ENCODE measurements at places on chromosomes 5 and 9.

GRCh38 chr9:137278061-137278701 lies 655 bp downstream of the TOR4A start:
- DNase-seq: no peak

- DNase-seq: no peak
These were observed 2.1 kb downstream of the C9orf153 start for GRCh38 chr9:86257391-86257790.

DNA sequence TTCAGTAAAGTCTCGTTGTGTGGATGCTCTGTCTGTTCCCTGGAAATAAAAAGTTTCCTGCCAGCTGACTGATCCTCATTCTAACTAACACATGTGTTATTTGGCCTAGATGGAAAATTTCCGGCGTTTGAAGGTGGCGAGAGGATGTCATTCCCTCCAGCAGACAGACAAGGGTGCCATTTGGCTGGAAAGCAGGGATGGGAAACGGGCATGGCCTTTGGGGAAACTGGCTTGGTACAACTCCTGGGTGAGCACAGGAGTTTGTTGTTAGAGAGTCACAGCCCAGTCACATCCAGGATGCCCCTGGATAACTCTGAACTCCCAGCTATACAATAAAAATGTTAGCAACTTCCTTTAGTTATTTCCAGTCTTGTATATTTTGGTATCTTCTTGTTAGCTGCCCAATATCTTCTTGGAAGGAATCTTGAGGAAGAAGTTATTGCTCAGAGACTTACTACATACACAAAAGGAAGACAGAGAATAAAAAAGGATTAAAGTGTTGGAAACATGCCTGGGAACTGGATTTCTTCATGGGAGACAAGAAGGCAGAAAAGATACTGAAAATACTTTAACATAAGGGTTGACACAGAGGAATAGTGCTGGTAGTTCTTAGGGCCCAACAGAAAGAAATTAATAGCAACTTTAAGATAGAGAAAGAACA lies 41.9 kb downstream of the TEK start:
- DNase-seq: peak; percentile 21

DNA sequence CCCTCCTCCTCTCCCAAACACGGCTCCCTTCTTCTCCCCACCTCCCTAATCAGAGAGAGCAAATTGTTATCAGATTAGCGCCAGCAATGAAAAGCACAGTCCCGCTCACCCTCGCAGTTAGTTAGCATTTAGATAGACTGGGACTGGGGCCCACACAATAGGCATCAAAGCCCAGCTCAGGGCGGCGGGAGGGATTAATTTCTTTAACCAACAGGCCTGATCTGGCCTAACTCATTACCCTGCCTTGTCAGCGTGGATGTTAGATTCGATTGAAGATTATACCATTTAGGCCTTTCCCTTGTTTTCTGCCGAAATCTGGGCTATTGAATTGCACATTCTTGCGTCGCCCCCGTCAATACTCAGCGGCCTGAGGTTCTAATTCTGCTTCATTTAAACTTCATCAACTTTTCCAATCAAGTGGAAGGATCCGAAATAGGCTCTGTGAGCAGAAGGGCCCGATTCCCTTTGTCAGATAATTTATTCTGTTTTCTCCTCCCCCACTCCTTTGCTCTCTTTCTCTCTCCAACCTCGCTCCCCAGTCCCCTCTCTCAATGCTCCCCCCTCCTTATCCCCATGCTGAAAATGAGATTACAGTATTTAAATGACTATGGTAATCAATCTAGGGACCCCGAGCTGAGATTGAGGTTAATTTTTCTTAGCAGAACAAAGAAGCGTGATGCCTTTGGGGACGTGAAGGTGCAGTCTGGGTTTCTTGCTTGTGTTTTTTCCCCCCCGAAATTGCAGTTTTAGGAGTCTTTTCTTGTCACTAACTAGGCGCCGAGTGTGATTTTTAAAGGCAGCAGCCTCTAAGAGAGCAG lies 15.1 kb downstream of the CFAP77 start:
- DNase-seq: no peak

DNA sequence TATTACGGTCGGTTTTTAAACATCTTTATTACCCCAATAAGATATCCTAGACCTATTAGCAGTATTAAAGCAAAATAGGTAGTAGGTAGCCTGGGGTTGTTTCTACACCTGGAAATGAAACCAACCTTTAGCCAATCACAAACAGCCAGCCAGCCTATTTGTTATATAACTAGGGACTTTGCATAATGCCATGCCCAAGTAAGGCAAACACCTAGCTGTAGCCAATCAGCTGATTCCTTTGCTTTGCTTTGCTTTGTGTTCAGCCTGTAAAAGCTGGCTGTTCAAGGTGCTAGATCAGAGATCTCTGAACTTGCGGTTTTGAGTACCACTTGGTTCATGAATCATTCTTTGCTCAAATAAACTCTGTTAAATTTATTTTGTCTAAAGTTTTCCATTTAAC lies 46.5 kb upstream of the SETD9 start:
- DNase-seq: no peak

- DNase-seq: no peak
These were observed 12.8 kb downstream of the OLFM1 start for GRCh38 chr9:135100241-135100681.

DNA sequence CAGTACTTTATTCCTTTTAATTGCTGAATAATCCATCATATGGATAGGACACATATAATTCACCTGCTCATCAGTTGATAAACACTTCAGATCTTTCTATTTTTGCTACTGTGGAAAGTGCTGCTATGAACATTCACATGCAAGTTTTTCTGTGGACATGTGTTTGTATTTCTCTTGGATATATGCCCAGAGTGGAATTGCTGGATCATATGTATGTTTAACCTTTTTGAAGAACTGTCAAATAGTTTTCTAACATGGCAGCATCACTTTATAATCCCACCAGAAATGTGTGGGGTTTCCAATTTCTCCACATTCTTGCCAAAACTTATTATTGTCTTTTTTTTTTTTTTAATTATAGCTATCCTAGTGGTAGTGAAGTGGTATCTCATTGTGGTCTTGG lies 15.1 kb downstream of the CARTPT start:
- no peak for DNase-seq

DNA sequence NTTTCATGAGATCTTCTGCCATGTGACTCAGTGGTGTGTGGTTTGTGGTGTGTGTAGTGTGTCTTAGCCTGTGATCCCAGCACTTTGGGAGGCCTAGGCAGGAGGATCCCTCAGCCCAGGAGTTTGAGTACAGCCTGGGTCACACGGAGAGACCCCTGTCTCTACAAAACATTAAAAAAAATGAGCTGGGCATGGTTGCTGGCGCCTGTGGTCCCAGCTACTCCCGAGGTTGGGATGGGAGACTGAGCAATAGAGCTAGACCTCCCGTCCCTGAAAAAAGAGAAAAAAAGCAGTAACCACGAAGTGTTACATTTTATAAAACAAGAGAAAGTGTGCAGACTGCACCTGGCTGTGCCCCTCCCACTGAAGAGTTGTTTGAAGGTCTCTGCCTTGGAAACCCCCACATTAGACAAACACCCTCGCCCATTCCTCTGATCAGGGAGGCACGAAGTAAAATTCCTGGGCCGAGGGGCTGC lies 21.2 kb upstream of the RNU6ATAC start:
- DNase-seq: no peak

- no peak for DNase-seq
These were observed 294.3 kb downstream of the TLE1 start for GRCh38 chr9:81394881-81395675.

- no peak for DNase-seq
These were observed 14.7 kb downstream of the CRB2 start for GRCh38 chr9:123370526-123371227.

DNA sequence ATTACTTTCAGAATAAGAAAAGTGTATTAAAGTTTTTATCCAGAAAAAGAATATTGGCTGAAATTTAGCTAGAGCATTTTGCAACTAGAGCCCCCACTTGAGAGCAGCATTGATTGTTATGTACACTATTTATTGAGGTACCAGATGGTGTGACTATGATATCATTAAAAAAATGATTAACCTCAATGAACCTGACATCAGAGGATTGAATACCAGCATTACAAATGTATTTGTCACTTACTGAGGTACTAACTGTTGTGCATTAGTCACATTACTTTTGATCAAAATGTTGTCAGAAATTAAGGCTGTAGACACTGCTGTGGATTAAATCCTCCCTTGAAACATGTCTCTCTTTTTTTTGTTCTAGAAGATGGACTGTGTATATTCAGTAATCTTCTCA lies 127.8 kb upstream of the DHFR start:
- DNase-seq: no peak

DNA sequence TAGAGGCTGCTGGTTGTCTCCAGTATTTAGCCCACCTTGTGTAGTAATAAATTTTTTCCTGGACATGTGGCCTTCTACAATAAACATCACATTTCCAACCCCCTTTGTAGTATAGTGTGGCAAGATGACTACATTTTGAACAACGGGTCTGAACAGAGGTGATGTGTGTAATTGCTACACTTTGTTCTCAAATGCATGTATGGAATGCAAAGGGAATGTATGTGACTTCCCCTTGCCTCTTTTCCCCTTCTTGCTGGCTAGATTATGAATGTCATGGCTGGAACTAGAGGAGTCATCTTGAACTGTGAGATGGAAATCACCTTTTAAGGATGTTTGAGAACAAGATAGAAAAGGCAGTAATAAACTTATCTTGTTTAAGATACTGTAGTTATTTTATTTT lies 54.5 kb downstream of the PRR16 start:
- DNase-seq: no peak

DNA sequence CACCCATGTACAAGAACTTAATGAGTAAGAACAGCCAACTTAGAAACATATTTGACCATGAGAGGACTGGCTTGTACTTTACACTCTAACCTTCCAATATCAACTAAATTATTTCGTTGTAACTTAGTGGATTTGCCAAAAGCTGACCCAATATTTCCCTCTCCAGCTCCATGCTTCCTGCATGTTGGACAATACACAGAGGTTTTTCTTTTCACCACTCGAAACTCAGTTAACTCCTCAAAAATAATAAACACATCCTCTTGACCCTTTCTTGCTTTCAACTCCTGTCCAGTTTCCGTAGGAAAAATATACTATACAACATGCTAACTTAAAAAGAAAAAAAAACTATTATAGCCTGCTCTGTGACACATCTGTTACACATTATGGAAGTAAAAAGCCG lies 188.9 kb downstream of the MPDZ start:
- DNase-seq: no peak

GRCh38 chr5:76544268-76544926 lies 78.8 kb downstream of the F2RL2 start:
- DNase-seq: no peak

DNA sequence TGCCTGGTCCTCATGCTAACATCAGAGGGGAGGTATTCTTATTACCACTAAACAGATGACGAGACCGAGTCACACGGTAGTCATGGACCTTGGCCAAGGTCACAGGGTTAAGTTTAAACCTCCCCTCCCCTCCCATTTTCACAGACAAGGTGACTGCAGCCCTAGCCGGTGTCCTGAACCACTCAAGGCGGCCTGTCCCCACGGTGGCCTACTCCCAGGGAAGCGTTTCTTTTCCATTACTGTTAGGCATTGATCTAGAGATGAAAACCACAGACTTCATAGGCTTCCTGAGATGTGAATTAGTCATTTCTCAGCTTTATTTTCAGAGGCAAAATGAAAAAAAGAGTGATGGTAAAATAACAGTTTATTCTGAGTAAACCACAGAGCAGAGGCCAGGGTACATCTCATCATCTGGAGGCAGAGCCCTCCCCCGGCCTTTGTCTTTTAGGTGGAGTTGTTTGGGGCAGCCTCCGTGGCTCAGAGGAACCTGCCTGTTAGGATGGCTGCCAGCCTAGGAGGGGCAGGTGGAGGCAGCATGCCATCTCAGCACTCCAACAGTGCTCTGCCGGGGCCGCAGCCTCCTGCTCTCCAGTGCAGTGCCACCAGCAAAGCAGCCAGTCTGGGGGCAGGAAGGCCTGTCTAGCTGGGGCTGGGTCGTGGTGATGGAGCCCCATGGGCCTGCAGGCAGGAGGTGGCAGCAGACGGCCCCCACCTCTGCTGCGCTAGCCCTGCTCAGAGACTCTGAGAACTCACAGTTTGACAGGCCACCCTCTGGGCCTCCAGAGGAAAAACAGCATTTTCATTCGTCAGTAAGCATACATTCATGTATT lies 71.2 kb downstream of the RAPGEF1 start:
- DNase-seq: peak; percentile 32

DNA sequence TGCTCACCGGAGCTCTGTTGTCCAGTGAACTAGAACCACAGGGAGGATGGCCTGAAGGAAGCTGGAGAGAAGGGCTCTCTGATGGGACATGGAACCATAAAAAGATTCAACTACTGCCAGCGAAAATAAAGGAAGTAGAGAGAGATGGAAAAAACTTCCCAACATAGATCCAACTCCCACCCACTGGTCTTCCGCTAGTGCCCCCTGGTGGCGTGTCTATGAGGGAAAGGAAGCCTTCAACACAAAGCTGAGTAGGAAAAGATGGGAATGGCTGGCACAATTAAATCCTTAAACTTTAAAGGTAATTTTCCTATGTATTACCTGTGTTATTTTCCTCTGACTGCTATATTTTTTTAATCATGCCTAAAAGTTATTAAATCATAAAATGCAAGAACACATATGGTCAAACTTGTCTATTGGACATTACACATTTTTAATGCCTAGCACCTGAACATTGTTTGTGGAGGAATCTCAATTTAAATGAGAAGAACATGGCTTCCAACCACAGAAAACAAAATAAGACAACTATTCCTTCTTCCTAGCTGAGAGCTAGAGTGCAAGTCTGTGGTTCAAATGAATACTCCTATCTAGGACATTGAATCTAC lies 51.5 kb downstream of the CEP120 start:
- DNase-seq: no peak

GRCh38 chr5:15105799-15106393 lies 234.3 kb upstream of the ANKH start:
- DNase-seq: peak; percentile 27

DNA sequence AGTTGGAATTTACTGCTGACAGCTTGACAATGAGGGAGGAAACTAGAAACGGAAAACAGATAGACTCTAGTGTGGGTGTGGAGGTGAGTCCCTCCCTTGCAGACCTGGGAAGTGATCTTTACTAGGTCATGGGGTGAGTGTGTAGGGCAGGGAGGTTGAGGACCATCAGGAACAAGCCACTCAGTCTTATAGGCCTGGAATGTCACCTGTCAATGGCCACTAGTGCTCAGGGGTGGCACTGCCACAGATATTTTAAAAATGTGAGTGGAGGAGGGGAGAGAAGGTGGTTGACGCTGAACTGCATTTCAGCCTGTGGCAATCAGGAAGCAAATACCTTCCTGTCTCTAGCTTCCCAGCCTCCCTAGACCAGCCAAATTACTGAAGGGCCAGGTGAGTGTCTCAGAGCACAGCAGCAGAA lies 9.0 kb downstream of the OR2S2 start:
- DNase-seq: no peak

DNA sequence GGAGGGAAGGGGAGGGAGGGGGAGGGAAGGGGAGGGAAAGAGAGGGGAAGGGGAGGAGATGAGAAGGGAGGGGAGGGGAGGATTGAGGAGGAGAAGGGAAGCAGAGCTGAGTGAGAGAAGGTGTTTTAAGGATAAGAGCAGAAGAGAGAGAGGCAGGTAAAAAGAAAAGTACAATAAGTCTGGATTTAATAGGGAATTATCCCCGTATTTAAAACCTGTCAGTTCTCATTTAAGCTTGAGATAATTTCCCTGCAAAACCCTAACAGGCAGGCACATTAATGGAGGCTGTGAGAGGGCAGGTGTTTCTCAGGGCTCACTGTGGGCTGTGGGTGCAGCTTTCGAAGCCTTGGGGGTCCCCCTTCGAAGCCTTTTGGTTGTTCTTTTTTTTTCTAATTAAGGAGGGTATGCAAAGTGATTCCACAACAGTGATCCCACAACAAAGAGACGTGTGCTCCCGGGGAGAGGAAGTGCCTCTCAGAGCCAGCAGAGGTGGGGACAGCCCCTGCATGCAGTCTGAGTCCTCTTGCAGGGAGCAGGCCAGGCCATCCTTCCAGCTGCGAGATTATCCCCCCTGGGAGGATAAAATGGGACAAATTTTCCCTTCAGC lies 317.9 kb upstream of the IRX1 start:
- DNase-seq: no peak

Measured in GM04504 (cell line).